HFFc6 (cell line): ENCODE measurements at places on chromosomes 16 and 17.

- DNase-seq: no peak
Observed at GRCh38 chr16:11121914-11122692, 133.9 kb downstream of the SOCS1 start.

- no peak for DNase-seq
Observed at GRCh38 chr16:30184096-30184890, 891 bp downstream of the CORO1A start.

- DNase-seq: peak; percentile 38
Observed at GRCh38 chr17:12180644-12181261, 160.1 kb downstream of the MAP2K4 start.

DNA sequence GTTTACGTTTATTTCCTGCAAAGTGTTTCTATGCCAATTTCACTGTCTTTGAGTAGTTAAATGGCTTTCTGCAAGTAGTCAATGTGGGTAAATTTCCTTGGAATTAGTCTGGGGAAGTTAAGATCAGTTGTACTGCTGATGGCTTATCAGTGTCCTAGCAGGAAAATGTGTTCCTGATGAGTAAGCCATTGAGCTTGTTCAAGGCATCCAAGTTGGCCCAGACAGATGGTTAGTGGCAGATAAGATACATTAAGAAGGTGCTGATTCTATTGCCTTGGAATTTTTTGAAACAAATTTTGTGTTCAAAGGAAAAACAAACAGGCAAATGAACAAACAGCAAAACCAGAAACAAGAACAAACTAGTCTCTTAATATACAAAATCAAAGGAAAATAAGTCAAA is 258.4 kb downstream of the MAP2K6 start:
- peak; percentile 86 for DNase-seq

GRCh38 chr17:40319651-40320540 is 10.9 kb downstream of the RARA start:
- no peak for DNase-seq

DNA sequence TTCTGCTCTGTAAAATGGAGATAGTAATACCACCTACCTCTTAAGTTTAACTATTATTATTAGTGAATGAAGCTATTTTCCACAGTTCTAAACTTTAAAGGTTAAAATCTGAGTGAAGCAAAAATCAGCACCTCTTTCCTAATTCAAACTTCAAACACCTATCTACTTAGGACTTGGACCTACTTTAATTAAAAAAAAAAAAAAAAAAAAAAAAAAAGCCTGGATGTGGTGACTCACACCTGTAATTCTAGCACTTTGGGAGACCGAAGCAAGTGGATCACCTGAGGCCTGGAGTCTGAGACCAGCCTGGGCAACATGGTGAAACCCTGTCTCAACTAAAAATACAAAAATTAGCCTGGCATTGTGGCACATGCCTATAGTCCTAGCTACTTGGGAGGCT is 5.0 kb upstream of the KANSL1 start:
- no peak for DNase-seq

DNA sequence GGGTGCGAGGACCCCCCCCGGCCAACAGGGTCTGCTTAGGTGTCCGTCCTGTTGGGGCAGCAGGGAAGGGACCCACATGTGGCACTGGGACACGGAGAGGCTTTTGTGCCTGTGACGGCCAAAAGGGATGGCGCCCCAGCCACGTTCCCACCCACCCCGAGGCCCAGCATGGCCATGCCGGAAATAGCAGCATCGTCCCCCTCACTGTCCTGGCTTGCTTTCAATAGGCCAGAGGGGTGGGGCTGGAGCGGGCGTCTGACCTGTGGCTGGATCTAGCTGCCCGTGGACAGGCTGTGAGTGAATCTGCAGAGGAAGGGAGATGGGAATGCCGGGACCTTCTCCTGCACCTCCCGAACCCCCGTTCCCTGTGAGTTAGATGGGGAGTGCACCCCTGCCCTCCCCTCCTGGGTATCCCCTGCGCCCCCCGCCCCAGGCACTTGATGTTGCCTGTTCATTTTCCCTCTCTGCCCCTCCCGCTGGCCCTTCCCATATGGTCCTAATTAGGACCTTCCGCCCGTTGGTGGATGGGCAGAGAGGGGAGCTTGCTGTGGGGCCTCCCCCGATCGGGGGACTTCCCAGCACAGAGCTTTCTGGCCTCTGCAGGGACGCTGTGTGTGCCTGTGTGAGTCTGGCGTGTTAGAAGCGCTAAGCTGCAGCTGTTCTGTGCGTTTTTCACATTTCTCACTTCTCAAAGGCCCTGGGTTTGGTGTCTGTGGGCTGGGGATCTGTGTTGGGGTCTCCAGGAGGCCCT is 292.8 kb downstream of the SEC14L1 start:
- DNase-seq: peak; percentile 62

GRCh38 chr16:27967169-27967568 is 96.3 kb downstream of the GSG1L start:
- no peak for DNase-seq

GRCh38 chr17:40363111-40363827 is 1.3 kb downstream of the GJD3 start:
- peak; percentile 18 for DNase-seq

DNA sequence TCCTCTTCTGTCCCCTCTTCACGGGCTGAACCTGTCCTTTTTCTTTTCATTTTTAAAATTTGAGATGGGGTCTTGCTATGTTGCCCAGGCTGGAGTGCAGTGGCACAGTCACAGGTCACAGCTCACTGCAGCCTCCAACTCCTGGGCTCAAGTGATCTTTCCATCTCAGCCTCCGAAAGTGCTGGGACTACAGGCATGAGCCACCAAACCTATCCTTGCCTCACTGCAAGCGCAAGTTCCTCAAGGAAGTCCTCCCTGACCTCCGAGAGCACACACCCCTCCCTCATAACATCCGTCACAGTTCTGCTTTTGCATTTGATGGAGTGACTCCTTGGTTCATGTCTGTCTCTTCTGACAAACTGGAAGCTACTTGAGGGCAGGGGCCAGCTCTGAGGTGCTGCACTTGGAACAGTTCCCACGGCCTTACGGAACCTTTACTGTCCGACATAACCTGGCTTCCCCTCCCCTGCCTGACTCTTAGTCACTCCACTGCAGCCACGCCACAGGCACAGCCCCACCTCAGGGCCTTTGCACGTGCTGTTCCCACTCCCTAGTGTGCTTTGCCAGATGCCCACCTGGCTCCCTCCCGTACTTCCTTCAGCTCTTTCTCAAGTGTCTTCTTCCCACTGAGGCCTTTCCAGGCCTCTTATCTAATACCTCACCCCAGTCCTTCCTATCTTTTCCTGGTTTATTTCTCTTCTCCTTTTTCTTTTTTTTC is 4.4 kb downstream of the TBX6 start:
- no peak for DNase-seq
